NCI-H2029 (cell line): ENCODE measurements at places on chromosomes 13 and 19.
A peak's percentile ranks its signal among the peaks of the same experiment; 100 is the strongest.

DNA sequence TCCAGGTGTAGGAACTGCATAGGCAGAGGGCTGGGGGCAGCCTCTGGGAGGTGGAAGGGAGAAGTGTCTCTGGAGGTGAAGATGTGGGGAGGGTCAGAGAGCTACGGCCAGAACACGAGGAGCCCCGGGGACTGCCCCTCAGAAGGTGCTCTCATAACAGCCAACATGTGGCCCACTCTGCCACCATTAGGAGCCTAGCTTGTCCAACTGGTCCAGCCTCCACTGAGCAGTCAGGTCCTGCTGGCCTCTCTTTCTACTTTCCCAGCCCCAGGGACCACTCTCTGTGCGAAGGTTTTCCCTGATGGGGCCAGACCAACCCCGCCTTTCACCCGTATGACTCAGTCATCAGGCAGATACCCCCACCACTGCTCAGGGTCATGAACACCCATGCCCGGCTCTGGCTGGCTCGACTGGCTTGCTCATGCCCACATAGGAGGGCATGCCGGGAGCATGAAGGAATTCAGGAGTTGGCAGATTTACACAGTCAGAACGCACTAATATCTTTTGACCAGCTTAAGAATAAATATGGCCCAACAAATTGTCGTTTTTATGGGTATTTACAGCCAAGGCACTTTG is 37.5 kb upstream of the C19orf12 start:
- no peak for DNase-seq

DNA sequence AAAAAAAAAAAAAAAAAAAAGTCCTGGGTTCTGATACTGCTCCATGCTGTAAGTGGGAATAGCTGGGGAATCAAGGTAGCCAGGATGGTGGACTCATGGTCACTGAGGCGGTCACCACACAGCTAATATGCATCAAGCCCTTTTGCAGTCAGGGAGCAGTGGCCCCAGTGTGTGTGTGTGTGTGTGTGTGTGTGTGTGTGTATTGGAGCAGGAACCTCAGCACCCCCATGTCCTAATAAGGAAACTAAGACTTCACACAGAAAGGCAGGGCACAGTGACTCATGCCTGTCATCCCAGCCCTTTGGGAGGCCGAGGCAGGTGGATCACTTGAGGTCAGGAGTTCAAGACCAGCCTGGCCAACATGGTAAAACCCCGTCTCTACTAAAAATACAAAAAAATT is 12.0 kb downstream of the B3GNT3 start:
- DNase-seq: no peak

GRCh38 chr19:10555610-10555973 is 10.2 kb downstream of the KRI1 start:
- no peak for DNase-seq

- DNase-seq: no peak
Measured at GRCh38 chr13:25731536-25731935, 320.3 kb downstream of the SHISA2 start.

GRCh38 chr13:31045286-31046081 is 113.0 kb downstream of the TEX26 start:
- no peak for DNase-seq

- no peak for DNase-seq
Measured at GRCh38 chr13:66780814-66781213, 449.3 kb downstream of the PCDH9 start.

- no peak for DNase-seq
Measured at GRCh38 chr13:33817513-33817900, 442 bp upstream of the RFC3 start.

- DNase-seq: no peak
Measured at GRCh38 chr13:28128926-28129325, 9.4 kb upstream of the PAN3 start.

- DNase-seq: no peak
Measured at GRCh38 chr19:31015778-31016177, 333.5 kb downstream of the TSHZ3 start.

DNA sequence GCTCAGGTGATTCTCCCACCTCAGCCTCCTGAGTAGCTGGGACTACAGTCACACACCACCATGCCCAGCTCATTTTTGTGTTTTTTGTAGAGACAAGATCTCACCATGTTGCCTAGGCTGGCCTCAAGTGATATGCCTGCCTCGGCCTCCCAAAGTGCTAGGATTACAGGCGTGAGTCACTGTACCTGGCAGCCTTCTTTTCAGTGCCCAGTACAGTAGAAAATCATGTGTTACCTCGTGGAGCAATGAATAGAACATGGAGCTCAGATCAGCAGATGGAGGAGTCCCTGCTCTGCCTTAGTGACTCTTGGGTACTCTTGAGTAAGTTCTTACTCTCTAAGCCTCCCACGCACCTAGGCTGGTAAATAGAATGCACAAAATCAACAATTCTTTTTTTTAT is 44.7 kb downstream of the THSD1 start:
- no peak for DNase-seq

DNA sequence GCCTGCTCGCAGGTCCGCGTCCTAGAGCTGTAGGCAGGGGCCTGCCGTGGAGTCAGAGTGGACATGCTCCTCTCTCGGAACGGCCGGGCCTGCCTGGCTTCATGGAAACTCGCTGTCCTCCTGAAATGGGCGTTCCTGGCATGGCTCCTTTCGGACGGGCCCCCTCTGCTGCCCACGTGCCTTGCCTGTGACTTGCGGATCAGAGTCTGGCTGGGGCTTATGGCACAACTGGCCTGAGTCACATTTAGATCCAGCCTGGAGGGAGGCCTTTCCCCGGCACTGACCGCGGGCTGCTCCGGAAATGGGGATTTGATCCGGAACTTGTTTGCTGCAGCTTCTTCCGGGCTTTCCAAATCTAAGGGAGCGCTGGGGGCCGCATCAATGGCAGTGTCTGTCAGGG is 28.1 kb downstream of the THSD1 start:
- no peak for DNase-seq

DNA sequence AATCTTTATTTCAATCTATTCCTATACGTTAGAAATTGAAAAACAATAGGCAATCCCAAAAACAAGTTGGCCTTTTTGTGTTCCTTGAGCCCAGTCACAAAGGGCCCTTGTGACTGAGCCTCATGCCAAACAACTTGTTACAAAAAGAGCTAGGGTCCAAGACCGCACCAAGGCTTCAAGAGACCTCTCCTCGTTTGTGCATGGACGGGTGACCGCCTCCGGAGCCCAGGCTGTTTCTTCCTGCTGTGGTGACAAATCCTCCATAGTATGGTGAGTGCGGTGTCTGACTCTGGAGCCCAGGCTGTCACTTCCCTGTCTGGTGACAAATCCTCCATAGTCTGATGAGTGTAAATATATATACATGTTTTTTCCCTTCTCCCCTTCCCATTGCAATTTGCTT is 63.7 kb downstream of the ZNF93 start:
- no peak for DNase-seq

GRCh38 chr13:51283371-51283770 is 56.1 kb upstream of the SERPINE3 start:
- no peak for DNase-seq

GRCh38 chr19:49889687-49890348 is 6.9 kb downstream of the IL4I1 start:
- peak; percentile 61 for DNase-seq

- DNase-seq: no peak
Measured at GRCh38 chr19:18167975-18168645, 5.5 kb upstream of the IFI30 start.

DNA sequence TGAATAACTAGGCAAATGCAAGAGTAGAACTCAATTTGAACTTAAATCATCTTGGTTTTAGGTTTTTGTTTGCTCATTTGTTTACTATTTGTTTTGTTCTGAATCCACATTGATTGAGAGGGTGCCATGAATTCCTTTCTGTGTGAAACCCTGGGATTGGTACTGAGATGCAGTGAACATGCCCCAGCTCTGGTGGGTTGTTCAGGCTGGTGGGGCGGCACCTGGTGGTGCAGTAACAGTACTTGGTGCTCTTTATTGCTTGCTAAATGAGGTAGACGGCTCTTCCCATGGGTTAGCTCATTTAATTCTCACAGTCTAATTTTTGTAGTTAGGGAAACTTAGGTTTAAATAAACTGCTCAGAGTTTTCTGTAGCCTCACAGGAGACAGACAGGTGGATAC is 48.4 kb downstream of the WASF3 start:
- no peak for DNase-seq

DNA sequence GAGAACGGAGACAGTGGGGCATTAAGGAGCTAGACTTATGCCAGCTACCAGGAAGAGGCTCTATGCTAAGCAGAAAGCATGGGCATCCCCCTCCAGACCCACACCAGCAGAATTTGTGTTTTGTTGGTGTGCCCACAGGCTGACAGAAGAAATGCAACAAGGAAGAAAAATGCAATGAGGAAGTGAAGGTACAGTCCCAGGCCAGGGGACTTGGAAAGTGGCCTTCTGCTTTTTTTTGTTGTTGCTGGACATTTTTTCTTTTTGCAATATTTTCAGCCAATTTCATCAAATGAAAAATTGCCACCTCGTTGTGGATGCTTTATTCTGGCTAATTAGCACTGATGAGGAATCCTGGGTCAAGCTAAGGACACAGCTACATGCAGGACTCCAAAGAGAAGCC is 167.7 kb downstream of the TSHZ3 start:
- no peak for DNase-seq

DNA sequence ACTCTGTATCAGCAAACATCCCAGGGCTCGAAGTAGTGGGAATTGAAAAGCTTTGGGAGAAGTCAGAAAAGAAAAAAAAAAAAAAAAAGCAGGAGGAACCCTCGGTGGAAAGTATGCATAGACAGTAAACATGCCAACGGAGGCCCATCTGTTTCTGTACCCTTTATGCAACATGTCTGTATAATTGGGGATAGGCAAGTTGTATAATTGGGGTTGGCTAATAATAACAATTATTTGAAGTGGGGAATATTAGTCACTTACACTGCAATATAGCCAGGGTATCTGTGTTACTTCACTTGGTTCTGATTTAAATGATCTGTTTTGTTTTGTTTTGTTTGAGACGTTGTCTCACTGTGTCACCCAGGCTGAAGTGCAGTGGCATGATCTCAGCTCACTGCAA is 12.1 kb upstream of the IGFL4 start:
- DNase-seq: no peak
